ENCODE measurements at places on chromosomes 2 and 18. TPM values are rescaled to one million over a fixed set of nuclear protein-coding genes. Genes with fewer than 3 reads are reported as not detected.

- no peak for DNase-seq
Measured at GRCh38 chr18:79518683-79519128, 123.0 kb downstream of the NFATC1 start.

- no peak for DNase-seq
Measured at GRCh38 chr2:54752439-54752838, 29.0 kb downstream of the EML6 start.

GRCh38 chr18:33459612-33460011, 19.1 kb upstream of the CCDC178 start:
- DNase-seq = no peak

DNA sequence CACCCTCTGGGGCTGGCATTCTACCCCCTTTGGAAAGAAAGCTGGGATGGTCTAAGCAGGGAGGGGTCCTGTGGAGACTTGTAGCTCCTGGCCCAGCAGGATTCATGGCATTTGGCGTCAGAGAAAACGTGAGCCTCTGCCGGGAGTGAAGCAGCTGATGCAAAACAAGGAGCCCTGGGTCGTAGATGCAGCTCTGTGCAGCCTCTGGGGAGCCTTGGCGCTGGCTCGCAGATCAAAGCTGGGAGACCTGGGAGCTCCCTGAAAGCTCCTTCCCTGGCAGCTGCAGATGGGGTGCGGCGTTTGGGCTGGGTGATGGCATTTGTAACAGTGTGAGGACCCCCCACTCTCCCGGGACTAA, 148.3 kb downstream of the KLHL29 start:
- no peak for DNase-seq

- DNase-seq = peak; percentile 13
Measured at GRCh38 chr2:142174176-142174575, 43.4 kb upstream of the LRP1B start.

DNA sequence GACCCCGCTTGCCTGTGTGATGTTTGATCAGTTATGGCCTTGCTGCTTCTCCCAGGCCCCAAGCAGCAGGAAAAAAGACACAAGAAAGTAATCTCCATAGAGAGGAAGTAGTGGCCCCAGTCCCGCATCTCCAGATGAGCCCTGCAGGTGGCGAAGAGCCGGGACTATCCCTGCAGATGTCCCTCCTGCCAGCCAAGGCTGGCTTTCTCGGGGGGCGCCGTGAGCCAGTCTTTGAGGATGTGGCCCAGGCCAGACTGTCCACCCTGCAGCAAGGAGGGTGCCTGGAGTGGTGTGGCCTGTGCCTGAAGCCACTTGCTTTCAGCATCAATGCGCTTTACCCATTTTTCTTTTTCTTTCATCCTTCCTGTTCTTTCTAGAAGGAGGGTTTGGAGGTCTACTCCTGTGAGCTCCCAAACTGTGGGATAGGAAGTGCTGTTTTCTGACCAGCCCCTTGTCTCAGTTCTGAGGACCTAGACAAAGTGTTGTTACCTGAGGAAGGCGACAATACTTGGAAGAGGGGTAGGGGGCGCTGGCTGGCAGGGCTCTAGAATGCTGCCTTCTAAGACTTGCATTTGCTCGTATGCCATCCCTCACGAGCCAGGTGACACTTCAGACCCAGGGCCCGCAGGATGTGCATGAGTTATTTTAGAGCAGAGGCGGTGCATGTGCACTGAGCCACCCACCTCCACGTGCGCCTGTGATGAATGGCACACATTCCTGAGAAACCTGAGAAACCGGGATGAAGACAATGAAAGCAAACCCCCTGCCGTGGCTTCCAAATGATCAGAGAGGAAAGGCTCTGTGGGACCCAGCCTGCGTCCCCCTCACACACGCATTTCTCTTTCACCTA, 255.8 kb downstream of the FBXO15 start:
- DNase-seq = no peak

DNA sequence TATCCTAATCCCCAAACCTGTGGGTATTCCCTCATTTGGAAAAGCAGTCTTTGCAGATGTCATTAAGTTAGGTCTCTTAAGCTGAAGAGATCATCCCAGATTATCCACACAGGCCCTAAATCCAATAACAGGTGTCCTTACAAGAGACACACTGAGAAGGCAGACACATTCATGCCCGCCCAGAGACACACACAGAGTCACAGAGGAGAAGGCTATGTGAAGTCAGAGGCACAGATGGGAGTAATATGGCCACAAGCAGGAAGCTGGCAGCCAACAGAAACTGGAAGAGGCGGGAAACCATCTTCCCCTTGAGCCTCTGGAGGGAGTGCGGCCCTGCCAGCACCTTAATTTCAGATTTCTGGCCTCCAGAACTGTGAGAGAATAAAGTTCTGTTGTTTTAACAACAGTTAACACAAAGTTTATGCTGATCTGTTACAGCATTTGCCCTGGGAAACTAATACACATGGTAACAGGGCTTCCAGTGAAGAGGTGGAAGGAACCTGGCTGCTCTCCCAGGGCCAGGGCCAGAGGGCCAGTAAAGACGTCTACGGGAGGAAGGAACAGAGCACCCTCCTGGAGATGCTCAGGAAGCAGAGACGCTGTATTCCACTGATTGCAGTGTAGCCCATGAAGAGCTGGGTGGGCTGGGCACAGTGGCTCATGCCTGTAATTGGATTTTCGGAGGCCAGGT, 217.5 kb downstream of the GLI2 start:
- no peak for DNase-seq

DNA sequence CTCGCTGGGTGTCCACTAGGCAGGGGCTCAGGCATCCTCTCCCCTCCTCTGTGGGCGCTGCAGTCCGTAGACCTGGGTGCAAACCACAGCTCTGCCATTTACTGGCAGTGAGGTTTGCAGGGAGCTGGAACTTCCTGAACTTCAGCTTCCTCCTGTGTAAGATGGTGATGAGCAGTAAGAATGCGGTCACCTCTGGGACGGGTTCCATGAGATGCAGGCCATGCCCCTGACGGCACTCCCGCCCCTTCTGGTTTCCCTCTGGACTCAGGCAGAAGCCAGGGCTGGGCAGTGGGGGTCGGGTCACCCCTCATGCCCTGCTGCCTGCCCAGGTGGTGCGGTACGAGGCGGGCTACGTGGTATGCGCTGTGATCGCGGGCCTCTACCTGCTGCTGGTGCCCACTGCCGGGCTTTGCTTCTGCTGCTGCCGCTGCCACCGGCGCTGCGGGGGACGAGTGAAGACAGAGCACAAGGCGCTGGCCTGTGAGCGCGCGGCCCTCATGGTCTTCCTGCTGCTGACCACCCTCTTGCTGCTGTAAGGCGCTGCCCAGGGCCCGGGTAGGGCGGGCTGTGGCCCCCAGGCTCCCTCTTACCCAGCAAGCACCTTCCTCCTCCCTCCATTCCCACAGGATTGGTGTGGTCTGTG, 1.5 kb downstream of the PROM2 start:
- DNase-seq = peak; percentile 18

GRCh38 chr2:124646166-124646815, 621.2 kb downstream of the CNTNAP5 start:
- peak; percentile 11 for DNase-seq

GRCh38 chr2:172373766-172374165, 53.6 kb upstream of the ITGA6 start:
- no peak for DNase-seq

DNA sequence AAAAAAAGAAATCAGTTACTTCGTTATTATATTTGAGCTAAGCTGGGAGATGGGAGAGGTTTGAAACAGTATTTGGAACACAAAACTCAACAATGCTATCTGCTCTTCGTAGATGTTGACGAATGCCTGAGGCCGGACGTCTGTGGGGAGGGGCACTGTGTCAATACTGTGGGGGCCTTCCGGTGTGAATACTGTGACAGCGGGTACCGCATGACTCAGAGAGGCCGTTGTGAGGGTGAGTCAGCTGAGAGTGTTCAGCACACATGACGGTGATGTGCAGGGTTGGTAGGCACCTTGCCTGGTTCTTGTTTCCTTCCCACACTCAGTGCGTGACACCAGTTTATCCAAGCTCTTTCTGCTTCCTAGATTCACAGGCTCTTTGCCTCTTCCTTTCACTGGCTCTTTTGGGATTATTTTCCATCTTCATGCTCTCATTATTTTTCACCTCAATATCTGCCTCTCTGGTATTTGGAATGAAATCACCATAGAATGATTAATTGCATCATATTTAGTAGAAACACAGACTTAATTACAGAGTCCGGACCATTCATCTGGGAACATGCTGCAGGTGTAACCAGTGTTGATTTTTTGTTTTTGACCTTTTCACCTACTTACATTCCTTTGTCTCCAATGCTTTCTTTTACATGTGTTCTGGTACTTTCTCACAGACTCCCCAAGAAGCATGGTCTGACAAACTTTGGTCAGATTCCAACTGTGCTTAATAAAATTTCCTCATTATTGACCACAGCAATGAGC, 200.6 kb upstream of the RASGRP3 start:
- DNase-seq = peak; percentile 61

SLC19A3 gene
- total RNA-seq = 4.0 TPM

TMEFF2 gene
- not detected for total RNA-seq

RAB6D gene
- total RNA-seq = 0.10 TPM

REEP1 gene
- 0.17 TPM for total RNA-seq

UGT1A3 gene
- total RNA-seq = 4.1 TPM

ZNF385B gene
- total RNA-seq = 1.1 TPM

MYL1 gene
- total RNA-seq = not detected

Measured in renal cortical epithelial cell (primary cell).